ENCODE measurements at places on chromosomes 4 and X. TPM values are rescaled to one million over a fixed set of nuclear protein-coding genes. Genes with fewer than 3 reads are reported as not detected.

DNA sequence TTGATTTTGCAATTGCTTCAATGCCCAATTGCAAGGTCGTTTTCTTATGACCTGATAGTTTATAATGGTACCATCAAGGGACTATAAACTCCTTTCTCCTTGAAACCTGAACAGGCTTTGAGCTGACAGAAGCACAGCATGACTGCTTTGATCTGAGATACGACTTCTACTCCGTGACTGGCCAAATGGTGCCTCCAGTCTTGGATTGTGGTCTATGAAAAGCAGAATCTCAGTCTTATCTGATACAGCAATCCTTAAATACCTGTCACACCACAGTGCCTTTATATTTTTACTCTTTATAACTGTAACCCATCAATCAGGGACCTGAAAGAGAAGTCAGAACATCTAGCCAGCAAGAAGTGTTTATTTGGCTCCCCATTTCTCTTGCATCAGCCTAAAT, 93.1 kb downstream of the DOCK11 start:
- no peaks in the 10 kb centered on the region for H3K27me3 ChIP-seq
- H3K4me3 ChIP-seq = no peak overlapping the region
- H3K36me3 ChIP-seq = no peaks in the 10 kb centered on the region
- no peak for DNase-seq
- H3K4me1 ChIP-seq = no peaks in the 10 kb centered on the region

The GLRA3 gene
- total RNA-seq = not detected

GRCh38 chr4:17517664-17518063, 2.7 kb downstream of the CLRN2 start:
- no peaks in the 10 kb centered on the region for H3K4me1 ChIP-seq
- H3K27ac ChIP-seq = no peak overlapping the region
- no peak overlapping the region for H3K4me3 ChIP-seq

The IQCM gene
- total RNA-seq = not detected

GRCh38 chr4:21769404-21770147, 179.0 kb downstream of the KCNIP4 start:
- no peaks in the 10 kb centered on the region for H3K4me1 ChIP-seq
- H3K27ac ChIP-seq = no peak overlapping the region
- no peaks in the 10 kb centered on the region for H3K36me3 ChIP-seq

- H3K36me3 ChIP-seq = no peaks in the 10 kb centered on the region
- no peaks in the 10 kb centered on the region for H3K4me1 ChIP-seq
- H3K4me3 ChIP-seq = no peak overlapping the region
- no peak for DNase-seq
These were observed 54.4 kb downstream of the PHKA1 start for GRCh38 chrX:72659723-72660122.

GRCh38 chr4:48518143-48518542, 28.1 kb downstream of the ZAR1 start:
- H3K4me3 ChIP-seq = no peak overlapping the region
- no peak overlapping the region for H3K27ac ChIP-seq
- no peaks in the 10 kb centered on the region for H3K27me3 ChIP-seq
- no peaks in the 10 kb centered on the region for H3K4me1 ChIP-seq
- no peak for DNase-seq

GRCh38 chrX:30241724-30242415, at the start of gene MAGEB4:
TSS of gene MAGEB4 (plus strand) at chrX:30242000. CDS start at chrX:30242136, 136 bp downstream.
- no peaks in the 10 kb centered on the region for H3K36me3 ChIP-seq
- no peak within 1 kb of the TSS for H3K27ac ChIP-seq
- no peak for DNase-seq
- H3K4me3 ChIP-seq = no peak within 1 kb of the TSS

The NEIL3 gene
- total RNA-seq = 0.37 TPM
